ENCODE measurements at places on chromosomes 5 and 9. TPM values are rescaled to one million over a fixed set of nuclear protein-coding genes. Genes with fewer than 3 reads are reported as not detected.

KIF12 gene
- total RNA-seq: 54.6 TPM

SGCD gene
- 0.28 TPM for total RNA-seq

SLC1A3 gene
- 195 TPM for total RNA-seq

CEL gene
- 1.9 TPM for total RNA-seq

CCIN gene
- not detected for total RNA-seq

FOXI1 gene
- 0.14 TPM for total RNA-seq

FOXD4L3 gene
- not detected for total RNA-seq

AGXT2 gene
- 0.21 TPM for total RNA-seq

LCN1 gene
- not detected for total RNA-seq

ZBED3 gene
- total RNA-seq: 38.8 TPM

TMEFF1 gene
- 4.2 TPM for total RNA-seq

SPAG8 gene
- 0.29 TPM for total RNA-seq

COL23A1 gene
- total RNA-seq: 0.18 TPM

VCAN gene
- 34.1 TPM for total RNA-seq

TEX48 gene
- total RNA-seq: not detected

IL13 gene
- not detected for total RNA-seq

Data from Caco-2 (cell line).